ENCODE measurements at places on chromosomes 11 and 22.

DNA sequence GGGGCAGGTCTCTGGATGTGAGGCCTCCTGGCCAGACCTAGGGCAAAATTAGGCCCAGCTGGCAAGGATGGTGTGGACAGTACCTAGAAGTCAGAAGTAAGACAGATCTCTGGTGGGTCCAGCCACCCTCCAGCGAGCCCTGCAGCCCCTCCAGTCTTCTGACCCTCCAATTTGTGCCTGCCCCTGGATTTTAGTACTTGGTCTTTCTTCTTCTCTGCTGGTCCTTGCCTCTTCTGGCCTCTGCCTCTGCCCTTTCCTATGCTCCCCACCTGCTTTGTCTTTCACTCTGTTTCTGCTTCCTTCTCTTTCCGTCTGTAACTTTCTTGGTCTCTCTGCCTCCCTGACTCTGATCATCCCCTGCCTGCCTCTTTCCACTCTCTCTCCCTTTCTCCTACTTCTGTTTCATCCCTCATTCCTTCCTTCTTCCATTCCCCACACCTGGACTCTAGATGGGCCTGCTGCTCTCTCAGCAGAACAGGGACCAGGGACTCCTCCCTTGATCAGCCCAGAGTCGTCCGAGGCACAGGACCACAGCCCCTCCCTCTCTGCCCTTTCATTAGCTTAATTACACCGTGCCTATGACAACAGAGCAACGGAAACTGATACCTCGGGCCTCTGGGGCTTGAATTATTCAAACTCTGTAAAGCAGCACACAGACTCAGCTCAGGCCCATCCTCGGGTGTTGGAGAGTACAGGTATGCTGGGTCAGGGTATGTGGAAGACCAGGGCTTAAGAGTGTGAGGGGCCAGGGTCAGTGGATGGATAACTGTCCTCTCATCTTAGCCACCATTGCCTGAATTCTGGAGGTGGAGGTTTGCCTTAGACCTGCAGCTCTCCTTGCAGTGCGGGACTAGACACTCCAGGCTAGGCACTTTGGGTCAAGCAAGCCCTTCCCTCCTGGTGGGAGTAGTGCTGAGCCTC, at the start of gene CHRNA10:
Gene CHRNA10 (minus strand): TSS at position 51 of the 921 bp plus-strand sequence. CDS start 72 bp downstream, outside the sequence.
- DNase-seq = no peak

DNA sequence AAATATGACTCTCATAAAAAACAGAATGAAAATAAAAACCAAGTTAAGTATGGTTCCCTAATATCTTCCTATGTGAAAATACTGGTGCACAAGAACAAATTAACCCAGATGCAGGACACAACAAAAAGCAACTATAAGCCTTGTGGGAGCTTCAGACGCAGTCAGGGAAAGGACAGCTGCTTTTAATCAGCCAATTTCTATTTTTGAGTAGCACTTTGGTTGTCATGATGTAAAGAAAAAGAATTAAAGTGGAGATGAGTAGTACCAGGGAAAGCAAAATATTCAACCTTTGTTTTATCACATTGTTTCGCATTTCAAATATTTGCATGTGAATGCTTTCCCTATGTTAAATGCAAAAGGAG, 339.9 kb downstream of the SOX6 start:
- no peak for DNase-seq

DNA sequence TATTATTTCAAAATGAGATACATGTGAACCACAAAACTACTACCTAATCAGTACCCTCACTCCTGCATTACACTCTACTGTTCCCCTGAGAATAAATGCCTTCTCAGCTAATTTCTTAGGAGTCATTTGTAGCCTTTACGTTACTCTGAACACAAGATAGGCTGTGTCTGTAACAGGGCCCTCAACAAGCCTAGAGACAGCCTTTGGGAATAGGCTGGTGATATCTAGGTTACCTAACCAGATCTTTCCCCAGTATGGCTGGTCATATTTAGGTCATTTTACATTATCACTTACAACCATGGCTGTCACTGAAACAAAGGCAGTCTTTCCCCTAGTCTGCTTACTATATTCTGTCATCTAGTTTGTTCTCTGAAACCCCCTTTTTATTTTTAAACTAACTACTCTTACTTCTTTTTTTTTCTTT, 14.2 kb downstream of the ATM start:
- DNase-seq = no peak

DNA sequence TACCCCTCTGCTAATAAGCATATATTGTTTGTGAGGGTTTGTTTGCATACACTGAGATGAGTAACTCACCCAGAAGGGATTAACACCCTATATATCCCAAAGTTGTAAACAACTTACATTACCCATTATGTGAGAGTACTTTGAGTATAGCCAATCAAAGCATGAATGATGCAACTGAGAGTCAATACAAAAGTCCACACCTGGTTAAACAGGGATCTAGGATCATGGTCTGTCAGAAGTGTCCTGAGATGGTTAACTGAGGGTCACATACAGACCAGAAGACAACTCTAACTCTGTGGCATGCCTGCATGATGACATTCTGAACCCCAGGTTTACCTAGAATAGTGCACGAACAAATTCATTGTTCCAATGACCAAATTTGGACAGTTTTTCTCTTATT, 17.4 kb upstream of the OR10A5 start:
- no peak for DNase-seq

GRCh38 chr11:40328890-40329614, 1130.4 kb downstream of the LRRC4C start:
- DNase-seq = no peak

GRCh38 chr22:40414838-40415505, 44.6 kb downstream of the SGSM3 start:
- DNase-seq = no peak

- no peak for DNase-seq
These were observed 5.9 kb upstream of the GLB1L3 start for GRCh38 chr11:134270250-134270714.

DNA sequence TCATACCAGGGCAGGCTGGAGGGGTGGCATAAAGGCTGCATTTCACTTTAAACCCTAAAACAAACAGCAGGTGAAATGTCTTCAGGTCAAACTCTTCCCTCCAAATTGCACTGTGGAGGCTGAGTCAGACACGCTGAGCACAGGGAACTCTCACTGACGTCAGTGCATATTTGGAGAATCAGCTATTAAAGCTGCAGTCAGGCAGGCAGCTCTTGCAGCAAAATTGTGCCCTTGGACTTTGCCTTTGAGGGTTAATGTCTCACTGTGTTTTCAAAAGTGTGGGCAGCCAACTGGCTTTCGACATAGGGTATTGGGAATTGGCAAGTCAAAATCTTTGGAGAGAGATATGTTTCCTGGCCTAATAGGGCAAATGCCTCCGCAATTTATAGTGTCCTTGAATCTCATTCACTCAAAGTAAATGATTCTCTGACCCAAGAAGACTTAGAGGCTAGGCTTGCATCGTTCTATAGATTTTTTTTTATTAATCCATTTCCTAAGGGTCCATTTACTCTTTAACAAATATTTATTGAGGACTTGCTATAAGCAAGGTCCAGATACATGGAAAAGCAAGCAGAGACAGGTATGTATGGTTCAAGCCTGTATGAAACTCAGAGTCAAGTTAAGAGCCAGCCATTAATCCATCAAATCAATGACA, 27.7 kb upstream of the SMCO4 start:
- no peak for DNase-seq

- DNase-seq = no peak
These were observed 7.2 kb downstream of the COA4 start for GRCh38 chr11:73869332-73869949.

DNA sequence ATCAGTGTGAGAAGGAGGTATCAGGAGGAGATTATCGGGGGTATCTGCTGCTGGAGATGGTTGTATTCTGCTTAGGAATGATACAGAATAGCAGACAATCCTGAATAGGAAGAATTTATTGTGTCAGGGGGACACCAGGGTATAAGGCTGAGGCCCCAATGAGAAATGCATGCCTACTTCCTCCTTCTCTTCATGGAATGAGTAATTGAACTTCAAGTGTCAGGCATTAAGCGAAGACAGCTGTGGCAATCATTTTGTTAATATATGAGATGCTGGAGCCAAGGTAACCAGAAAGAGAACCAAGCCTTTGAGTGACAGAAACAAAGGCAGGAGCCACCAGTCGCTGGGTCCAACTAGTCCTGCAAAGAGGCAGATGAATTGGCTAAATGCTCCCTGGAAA, 49.1 kb downstream of the KIRREL3 start:
- DNase-seq = no peak

GRCh38 chr11:45412521-45412920, 126.4 kb upstream of the SYT13 start:
- DNase-seq = no peak

- no peak for DNase-seq
These were observed 14.5 kb downstream of the XNDC1N start for GRCh38 chr11:71913756-71914526.

DNA sequence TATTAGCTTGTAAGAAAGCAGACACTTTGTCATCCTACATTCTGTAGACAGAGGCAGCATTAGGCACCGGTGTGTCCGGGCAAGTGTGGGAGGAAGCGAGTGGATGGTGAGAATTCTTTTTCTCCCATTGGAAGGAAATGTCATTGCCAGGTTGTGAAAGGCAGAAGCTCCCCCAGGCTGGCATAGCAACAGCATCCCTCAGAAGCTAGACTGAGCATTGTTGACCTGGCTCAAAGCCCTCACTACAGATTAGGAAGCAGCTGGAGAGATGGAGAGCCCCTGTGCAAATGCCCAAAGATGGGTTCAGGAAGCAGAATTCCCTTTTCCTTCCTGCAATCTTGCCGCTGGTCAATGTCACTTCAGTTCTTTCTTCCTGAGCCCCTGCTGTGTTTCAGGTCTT, 1299.3 kb downstream of the TBC1D22A start:
- no peak for DNase-seq

DNA sequence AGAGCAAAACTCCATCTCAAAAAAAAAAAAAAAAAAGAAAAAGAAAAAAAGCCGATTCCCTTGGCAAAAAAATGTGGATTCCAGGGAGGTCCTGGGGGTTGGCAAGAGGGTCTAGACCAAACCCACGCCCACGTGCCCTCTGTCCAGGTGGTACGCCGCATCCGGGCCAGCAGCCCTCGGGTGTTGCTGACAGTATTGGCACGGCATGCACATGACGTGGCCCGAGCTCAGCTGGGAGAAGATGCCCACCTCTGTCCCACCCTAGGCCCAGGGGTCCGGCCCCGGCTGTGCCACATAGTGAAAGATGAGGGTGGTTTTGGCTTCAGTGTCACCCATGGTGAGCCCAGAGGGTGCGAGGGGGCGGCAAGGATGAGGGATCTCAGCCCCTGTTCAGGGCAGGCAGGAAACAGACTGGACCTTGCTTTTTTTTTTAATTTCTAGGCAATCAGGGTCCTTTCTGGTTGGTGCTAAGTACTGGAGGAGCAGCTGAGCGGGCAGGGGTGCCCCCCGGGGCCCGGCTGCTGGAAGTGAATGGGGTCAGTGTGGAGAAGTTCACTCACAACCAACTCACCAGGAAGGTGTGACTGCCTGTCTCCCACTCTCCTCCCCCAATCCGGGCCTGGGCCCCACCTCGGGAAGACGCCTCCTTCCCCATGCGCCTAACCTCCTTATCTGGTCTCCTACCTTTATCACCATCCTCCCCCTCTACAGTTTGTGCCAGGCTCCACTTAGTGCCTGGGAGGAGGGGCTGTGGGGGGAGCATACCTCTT, 2.0 kb downstream of the NHERF4 start:
- DNase-seq = no peak

DNA sequence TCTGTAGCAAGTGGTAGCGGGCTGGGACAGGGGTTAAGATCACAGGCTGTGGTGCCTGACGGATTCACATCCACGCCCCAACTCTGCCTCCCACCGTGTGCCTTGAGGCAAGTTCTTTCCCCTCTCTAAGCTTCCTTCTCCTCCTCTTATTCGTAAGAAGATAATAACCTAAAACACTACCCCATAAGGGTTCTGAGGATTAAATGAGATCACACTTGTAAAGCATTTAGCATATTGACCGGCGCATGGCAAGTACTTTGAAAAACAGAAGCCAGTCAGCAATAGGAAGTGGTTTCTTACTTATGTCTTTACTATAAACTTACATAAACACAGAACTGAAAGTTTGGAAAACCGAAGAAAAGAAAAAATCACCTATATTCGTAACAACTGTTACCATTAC, 15.5 kb upstream of the LMO2 start:
- DNase-seq = no peak

DNA sequence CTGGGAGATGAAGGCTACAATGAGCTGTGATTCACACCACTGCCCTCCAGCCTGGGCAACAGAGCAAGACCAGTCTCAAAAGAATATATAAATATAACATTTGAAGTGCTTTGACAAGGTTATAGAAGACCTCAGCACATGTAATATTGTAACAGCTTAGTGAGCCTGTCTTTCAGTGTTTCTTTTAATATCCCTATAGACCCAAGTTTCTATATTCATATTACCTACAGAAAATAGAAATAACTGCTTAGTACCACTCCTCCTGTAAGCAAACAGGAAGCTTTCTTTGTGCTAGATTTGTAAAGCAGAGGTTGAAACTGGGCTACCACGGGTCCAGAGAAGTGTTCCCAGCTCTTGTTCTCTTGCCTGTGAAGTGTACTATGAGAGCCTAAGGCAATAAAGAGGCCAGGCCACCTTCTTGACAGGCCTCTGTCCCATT, 68.2 kb downstream of the PPP2R1B start:
- no peak for DNase-seq

DNA sequence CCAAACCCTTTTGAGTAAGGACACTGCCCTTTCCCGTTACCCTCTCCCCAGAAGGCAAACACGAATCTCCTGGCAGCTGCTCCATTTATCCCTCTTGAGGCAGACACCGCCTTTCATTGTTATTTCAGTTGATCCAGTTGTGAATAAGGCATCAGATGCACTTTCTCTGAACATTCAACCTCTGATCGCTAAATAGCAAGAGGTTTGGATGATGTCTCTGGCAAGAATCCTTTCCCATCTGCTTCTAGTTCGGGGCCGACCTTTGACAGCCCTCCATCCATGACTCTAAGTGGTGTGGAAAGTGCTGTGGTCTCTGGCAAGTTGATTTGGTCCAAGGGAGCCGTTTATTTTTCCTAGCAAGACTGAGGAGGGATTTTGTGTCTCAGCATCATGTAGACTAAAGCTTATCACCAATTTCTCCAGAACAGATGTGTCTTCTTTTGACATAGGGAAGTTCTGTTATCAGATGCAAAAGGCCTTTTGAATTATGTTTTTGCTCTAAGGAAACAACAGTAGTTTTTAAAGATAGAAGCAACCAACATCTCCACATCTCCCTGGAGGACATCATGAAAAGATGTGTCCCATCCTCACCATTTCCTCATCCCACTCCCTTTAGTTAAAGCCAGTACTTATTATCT, 123.6 kb downstream of the CCDC34 start:
- no peak for DNase-seq

- no peak for DNase-seq
These were observed 232.7 kb upstream of the B3GAT1 start for GRCh38 chr11:134644476-134645456.

GRCh38 chr11:94747601-94748041, 20.5 kb upstream of the AMOTL1 start:
- DNase-seq = no peak

DNA sequence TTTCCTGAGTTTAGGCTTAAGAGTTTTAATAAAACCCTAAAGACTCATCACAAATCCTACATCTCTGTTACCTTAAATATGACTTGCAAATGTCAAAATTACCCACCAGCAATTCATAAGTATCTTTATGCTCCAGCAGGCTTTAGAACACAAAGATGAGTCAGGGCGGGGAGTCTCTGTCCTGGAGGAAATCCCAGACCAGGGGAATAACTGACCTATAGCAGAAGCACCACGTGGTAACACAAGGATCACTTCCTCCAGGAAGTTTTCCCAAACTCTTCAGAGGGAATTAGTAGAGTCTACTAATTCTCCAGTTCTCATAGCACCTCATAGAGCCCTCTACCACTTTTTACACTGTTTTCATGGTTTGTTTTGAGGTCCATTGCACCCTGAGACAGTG, 217.0 kb downstream of the NAV2 start:
- no peak for DNase-seq
